ENCODE measurements at places on chromosomes 1 and 21.

DNA sequence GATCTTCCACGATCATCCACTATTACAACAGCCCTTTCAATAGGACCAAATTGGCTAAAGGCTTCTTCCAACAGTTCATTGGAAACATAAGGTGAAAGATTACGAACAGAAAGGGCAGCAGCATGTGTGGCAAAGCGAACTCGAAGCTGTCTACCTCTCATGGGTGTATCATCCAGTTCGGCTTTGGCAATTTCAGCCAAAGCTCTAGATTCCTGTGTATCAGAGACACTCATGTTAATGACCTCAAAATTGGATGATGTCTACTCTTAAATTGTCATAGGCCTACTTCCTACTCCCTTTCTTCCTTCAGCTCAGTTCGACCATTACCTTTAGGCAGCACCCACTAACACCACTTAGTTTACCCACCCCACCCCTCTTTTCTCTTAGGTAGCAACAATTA lies 2.2 kb downstream of the SFPQ start:
- DNase-seq, result no peak

GRCh38 chr21:26117324-26117971 lies 53.1 kb downstream of the APP start:
- DNase-seq, result no peak

DNA sequence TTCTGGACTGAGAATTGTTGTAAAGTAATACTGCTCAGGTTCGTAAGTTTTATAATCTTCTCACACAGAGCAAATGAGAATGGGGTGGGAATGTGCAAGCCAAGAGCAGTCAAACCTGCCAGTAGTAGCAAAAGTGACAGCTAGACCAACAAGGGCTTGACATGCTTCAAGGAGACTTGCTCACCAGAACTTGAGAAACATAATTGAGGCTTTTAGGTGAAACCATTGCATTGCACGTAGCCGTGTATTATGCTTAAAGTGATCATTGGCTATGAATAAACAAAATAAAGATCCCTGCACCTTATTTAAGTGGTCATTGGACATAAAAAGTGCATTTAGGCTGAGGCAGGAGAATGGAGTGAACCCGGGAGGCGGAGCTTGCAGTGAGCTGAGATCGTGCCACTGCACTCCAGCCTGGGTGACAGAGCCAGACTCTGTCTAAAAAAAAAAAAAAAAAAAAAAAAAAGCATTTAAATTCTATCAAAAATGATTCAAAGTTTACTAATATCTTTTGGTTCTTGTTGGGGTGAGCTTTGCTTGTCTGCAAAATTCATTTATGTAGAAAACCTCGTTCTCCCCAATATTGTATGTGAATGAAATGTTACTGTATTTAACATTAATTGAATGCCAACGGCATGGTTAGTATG lies 11.8 kb upstream of the CCT8 start:
- no peak for DNase-seq

GRCh38 chr1:45887156-45887842 lies 83.9 kb downstream of the MAST2 start:
- no peak for DNase-seq

DNA sequence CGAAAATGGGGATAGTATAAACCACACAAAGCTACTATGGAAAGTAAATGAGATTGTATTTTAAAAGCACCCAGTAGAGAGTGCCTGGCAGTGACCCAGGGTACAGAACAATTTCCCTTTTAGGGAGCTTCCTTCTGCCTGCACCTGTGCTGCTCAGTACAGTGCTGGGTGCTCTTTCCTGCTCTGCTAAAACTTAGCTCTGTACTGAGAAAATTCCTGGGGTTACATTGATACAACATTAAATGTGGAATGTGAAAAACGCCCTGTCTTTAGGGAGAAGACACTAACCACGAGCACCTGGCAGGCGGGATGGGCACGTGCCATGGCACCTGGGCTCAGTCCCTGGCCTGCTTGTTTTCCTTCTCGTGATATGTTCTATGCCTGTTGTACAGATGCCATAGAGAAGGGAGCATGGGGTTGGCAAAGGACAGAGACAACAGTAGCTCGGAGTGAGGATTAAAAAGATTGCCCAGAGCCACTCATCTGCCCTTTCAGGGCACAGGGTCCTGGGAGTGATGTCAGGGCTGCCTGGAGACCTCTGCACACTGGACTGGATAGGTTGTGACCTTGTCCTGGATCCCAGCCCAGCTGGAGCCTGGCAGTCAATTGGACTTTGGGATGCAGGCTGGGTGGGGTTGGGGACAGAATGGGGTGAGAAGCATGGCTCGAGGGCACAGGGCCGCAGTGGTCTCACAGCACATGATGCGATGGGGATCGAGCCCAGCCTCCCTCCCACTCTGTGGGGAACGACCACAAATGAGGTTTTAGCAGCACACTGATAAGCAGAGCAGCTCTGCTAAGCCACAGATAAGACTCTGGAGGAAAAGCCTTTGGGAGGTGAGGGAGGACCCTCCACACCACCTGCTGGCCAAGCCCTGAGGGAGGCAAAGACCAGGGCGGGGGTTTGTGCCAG lies 4.2 kb downstream of the SPATA46 start:
- no peak for DNase-seq

GRCh38 chr1:10932088-10932487 lies 80.4 kb upstream of the TARDBP start:
- DNase-seq, result no peak
